DMS53 (cell line): ENCODE measurements at places on chromosomes 3 and 15.
A peak's percentile ranks its signal among the peaks of the same experiment; 100 is the strongest.

- no peak for DNase-seq
These were observed 12.8 kb downstream of the ARL6IP5 start for GRCh38 chr3:69097407-69098086.

GRCh38 chr3:26365706-26366105, 256.9 kb upstream of the LRRC3B start:
- DNase-seq = no peak

GRCh38 chr3:189833266-189833665, 202.1 kb downstream of the TP63 start:
- DNase-seq = no peak

GRCh38 chr15:45795440-45796069, 160.7 kb downstream of the SQOR start:
- peak; percentile 87 for DNase-seq

- DNase-seq = no peak
These were observed 46.8 kb downstream of the SCN5A start for GRCh38 chr3:38602576-38603250.

- no peak for DNase-seq
These were observed 181.2 kb upstream of the NR2E3 start for GRCh38 chr15:71628988-71629770.

- DNase-seq = no peak
These were observed 40.2 kb upstream of the TF start for GRCh38 chr3:133706033-133706432.

DNA sequence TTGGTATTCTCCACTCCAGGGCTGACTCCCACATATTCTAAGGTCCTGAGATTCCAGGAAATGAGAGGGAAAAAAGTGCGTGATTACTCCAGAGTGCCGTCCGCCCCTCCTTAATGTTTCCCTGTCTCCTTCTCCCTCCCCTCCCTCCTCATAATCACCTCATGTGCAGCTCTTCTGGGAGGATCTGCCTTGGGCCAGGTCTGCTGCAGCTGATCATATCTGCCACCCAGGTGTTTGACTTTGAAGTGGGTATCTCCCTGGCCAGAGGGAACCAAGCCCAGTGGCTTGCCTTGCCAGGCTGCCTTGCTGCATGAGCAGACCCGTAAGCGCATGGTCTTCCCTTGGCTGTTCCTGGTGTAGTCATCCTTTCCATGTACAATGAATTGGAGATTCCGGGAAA, 28.1 kb upstream of the LRTM1 start:
- no peak for DNase-seq

GRCh38 chr15:59703979-59704796, 15.1 kb upstream of the BNIP2 start:
- DNase-seq = no peak

DNA sequence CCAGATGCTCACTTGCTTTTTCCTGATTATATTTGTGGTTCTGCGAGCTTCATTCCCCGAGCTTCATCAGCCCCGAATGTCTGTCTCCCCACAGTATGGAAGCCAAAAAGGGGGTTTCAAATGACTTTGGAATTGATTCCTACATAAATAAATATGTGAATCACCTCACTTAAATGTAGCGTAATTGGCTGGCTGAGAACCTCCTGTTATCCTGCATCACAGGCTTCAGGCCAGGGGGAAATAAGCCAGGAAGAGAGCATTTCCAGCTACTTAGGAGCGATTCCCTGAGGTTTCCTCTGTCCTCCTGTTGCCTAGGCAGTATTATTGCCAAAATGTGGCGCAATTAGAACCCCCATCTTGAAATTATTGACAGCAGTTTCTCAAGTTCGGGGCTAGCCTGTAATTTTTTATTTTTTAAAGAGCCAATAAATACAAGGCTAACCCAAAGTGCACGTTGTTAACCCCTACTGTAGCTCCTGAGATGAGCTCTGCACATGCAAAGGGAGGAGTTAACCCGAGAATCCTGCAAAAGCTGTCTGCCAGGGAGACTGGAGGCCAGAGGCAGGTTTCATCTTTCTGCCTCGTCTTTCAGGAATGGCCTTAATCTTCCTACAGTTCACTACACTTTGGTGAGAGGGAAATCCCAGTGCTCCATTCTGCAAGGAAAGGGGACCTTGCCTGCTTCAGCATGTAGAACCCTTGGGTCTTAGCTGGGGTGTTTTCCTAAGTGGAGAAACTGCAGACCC, 148.2 kb downstream of the ADAMTS9 start:
- no peak for DNase-seq

GRCh38 chr3:171328419-171329082, 131.7 kb downstream of the TNIK start:
- DNase-seq = peak; percentile 25

GRCh38 chr15:31270767-31271166, 55.9 kb upstream of the KLF13 start:
- no peak for DNase-seq

DNA sequence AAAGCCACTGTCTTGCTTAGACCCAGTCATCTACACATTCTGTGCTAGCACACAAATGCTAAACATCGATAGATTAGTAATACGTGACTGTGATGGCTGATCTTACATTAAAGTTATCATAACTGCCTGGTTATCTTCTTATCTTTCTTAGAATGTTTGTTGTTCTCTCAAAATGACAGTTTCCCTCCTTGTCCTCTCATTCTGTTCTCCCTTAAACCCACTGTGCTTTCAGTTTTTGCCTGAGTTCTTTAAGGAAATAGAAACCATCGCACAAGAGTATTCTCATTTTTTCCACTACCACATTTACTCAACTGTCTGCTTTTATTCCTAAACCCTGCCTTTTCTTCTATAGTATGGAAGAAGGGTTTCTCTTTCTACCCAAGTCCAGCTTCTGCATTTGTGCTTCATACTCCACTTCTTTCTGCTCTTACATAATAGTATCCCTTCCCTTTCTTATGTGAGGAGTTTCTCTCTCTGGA, 17.1 kb downstream of the STX19 start:
- DNase-seq = no peak

GRCh38 chr3:76021376-76021775, 236.0 kb upstream of the ZNF717 start:
- peak; percentile 35 for DNase-seq

- no peak for DNase-seq
These were observed 115.6 kb upstream of the MANF start for GRCh38 chr3:51269466-51269865.

- peak; percentile 29 for DNase-seq
These were observed 389.8 kb upstream of the KCNMB2 start for GRCh38 chr3:178146406-178146831.

DNA sequence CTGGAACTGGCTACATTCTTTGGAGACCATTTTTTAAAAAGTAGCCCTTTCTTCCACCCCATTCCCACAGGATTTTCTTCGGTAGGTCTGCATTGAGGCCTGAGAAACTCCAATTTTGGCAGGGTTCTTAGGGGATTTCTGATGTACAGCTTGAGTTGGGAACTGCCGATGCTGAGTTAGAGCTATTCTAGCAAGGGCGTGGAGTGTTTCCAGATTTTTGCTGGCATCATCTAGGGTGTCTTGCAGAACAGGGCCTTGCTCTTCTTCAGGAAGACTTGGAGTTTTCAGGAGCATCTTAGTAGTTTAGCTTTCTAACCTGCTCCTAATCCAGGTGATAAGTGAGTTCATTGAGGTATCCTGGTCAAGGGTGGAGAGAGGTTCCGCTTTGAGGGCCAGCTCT, 41.0 kb downstream of the SV2B start:
- no peak for DNase-seq

DNA sequence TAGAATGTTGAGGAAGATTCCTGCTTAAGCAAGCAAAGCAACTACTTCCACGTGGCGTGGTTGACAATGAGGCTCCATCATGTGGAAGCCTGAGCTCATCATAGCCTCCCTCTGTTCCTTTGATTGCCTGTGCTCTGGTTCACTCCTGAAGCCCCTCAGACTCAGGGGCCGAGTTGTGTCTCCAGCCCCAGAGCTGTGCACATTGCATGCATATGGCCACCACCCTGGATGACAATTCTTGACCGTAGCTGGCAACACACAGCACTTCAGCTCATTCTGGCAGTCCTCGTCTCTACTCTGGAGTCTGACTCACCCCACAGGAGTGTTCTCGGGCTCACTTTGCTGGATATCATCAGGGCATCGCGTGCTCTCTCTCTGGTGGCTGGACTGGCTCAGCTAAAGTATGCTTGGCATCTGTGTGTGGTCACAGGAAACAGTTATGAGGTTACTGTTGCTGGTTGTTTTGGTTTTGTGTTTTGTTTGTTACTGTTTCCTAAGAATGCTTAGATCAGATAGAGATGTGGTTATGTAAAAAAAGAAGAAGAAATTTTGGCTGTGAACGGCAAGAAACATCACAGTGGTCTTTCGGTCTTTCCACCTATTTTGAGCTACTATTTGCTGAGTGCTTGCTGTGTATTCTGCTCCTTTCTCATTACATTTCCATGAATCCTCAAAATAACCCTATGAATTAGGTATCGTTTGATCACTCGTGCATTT, 41.6 kb upstream of the MRPS22 start:
- peak; percentile 28 for DNase-seq

- DNase-seq = no peak
These were observed 25.7 kb upstream of the WNT5A start for GRCh38 chr3:55512571-55513343.

GRCh38 chr3:17420668-17421067, 321.8 kb downstream of the TBC1D5 start:
- DNase-seq = peak; percentile 82

- peak; percentile 57 for DNase-seq
These were observed 593 bp downstream of the FAM219B start for GRCh38 chr15:74906067-74906449.

- peak; percentile 90 for DNase-seq
These were observed 81.5 kb downstream of the SMAD3 start for GRCh38 chr15:67146875-67147381.

- DNase-seq = no peak
These were observed 5.1 kb downstream of the SLC41A3 start for GRCh38 chr3:126078866-126079265.

GRCh38 chr15:43905755-43906154, 79.0 kb downstream of the WDR76 start:
- DNase-seq = no peak

DNA sequence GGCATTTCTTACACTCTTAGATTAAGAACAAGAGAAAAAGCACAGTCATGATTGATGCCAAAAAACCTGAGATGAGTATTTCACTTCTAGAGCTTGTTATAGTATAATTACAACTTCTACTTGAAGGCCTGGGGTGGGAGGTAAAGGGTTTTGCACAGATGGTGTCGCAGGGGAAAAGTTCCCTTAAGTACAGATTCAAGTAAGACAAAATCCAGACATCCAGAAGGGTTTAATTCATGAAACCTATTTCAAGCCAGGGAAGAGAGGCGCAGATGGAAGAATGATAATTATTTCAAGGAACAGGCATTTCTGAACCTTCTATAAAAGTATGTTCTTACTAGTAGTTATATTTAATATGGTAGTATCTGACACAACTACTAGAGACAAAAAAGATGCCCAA, 70.6 kb downstream of the TM4SF4 start:
- no peak for DNase-seq

DNA sequence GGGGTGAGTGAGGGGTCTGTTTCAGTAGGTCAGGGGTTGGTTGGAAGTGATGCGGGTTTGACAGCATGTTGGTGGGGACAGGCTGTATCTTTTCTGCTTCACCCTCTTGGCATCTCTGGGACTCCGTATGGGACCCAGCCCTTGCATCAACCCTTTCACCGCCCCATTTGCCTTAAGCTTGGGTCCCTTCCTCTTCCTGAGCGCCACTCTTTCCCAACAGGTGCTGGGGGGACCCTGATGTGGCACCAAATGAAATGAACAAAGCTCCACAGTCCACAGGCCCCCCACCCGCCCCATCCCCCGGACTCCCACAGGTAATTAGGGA, 1.1 kb downstream of the EIF4G1 start:
- DNase-seq = no peak

DNA sequence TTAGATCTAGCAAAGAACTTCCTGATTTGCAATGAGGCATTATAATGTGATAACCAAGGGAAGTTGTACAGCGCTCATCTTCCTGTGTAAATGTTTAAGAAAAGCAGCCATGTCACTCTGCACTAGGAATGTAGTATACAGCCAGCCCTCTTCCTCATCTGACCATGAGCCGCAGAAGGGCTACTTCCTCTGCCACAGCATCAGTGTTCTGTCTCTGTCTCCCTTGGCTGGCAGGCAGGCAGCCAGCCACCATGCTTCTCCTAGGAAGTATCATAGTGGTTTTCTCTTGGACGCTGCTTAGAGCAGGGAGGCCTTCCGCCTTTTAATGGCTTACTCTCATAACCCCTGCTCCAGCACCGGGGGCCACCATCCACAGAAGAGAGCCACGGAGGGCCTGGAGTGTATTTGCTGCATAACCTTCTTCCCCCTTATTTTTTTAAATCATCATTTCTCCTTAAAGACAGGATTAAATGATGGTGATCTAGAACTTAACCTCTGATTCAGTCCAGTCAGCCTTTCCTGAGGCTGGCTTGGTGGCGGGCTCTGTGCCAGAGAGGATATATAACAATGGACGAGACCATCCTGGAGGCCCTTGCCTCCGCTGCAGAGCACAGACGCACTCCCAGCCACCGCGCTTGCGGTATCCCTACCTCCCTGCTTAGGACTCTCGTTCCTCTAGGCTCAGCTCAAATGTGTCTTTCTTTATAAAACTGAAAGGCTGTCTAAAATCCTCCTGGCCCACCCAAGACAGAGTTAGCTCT, 57.3 kb upstream of the PLXNA1 start:
- DNase-seq = no peak

- peak; percentile 48 for DNase-seq
These were observed 229.8 kb downstream of the LPP start for GRCh38 chr3:188383748-188384147.

- DNase-seq = peak; percentile 42
These were observed 47.2 kb downstream of the SLC12A8 start for GRCh38 chr3:125165189-125165947.

- no peak for DNase-seq
These were observed 2.1 kb downstream of the SFMBT1 start for GRCh38 chr3:53043738-53044137.

- no peak for DNase-seq
These were observed 39.9 kb upstream of the ULK4 start for GRCh38 chr3:42001777-42002176.

- DNase-seq = peak; percentile 81
These were observed 134.0 kb downstream of the TPRA1 start for GRCh38 chr3:127456471-127457093.

DNA sequence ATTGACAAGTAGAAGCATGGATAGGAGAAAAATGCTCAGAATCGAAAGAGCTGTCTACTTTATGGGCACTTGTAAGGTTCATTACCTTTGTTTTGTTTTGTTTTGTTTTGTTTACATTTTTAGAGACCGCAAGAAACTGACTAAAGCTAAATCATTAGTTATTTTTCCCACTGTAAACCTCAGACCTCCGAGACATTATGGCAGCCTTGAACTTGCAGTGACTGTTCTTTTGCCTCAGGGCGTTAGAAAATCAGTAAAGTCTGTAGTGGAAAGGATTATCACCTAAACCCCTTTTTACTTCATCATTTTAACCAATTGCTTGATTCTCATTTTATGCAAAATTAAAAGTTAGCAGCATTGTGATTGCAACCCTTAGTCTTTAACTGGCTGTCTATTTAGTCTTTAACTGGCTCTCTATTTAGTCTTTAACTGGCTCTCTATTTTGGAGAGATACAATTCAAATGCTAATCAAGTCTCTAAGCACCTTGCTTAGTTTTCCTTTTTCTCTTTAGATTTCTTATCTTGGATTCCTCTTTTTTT, 383.3 kb upstream of the ROBO2 start:
- no peak for DNase-seq
